Activated CD8-positive, alpha-beta memory T cell treated with anti-CD3 and anti-CD28 coated beads for 1 hour (primary cell): ENCODE measurements at places on chromosomes 7 and 10.

DNA sequence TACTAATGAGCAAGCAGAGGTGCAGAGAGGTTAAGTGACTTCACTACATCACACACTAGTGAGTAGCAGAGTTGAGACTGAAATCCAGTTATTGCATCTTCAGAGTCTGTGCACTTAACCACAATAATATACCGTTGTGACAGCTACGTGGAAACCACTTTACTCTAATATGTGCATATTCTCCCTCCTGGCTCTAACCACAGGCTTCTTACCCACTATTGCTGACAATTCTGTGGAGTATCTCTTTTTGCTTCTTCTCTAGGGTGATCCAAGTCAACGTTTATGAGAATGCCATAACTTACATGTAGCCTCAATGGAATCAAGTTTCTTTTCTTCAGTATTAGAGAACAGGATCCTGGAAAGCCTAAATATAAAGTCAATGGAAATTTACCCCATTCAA lies 64.2 kb upstream of the MEOX2 start:
- no peak for DNase-seq

- no peak for DNase-seq
Observed at GRCh38 chr7:20348125-20348807, 17.6 kb downstream of the ITGB8 start.

- DNase-seq, result no peak
Observed at GRCh38 chr7:11753433-11753832, 78.6 kb downstream of the THSD7A start.

GRCh38 chr7:106153891-106154449 lies 41.9 kb upstream of the SYPL1 start:
- peak; percentile 42 for DNase-seq

GRCh38 chr10:86658261-86658741 lies 4.0 kb downstream of the OPN4 start:
- DNase-seq, result no peak

DNA sequence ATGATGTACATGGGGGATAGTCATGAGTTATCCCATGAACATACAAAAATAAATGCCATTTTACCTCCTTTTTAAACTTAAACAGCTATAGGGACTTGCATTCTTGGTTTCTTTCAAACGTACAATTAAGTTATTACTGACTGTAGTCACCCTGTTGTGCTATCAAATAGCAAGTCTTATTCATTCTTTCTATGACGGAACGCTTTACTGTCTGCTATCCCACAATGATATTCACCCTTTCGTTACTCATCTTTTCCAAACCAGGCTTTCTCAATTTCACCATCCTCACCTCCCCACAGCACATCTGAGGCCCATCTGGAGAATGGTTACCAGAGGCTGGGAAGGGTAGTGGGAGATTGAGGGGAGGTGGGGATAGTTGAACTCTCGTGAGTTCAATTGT lies 218.8 kb downstream of the PHF14 start:
- DNase-seq, result no peak

GRCh38 chr10:34169131-34169530 lies 646.0 kb downstream of the PARD3 start:
- no peak for DNase-seq

DNA sequence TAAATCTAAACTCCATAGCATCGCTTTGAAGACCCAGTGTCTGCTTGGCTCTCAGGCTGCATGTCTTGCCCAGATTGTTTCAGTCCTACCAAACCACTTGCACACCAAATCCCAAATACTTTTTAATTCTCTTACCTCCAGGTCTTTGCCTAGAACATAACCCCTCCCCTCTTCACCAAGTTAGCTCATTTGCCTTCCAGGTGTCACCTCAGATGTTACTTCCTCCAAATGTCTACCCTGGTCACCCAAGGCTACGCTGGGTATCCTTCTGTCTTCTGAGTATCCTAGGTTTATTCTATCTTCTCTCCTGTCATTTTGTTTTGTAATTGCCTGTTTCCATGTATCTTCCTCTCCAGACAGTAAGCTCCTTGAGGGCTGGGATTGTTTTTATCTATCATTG lies 11.1 kb downstream of the SLC25A28 start:
- DNase-seq, result no peak

GRCh38 chr7:116532102-116532688 lies 7.4 kb downstream of the CAV1 start:
- no peak for DNase-seq

DNA sequence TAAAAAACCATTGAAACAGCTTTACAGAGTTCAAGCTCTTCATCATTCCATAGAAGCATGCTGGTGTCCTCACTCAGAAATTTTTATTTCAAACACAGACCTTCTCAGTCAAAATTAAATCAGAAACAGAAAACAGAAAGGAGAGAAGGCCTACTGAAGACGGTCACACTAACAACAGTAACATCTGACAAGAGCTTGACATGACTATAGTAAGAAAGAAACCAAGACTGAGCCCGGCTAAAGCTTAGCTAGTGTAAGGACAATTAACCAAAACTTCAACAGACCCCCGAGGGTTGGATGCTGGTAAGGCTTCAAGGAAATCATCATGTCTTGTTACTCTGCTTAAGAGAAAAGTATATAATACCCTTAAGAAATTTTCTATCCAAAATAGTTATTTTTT lies 38.6 kb downstream of the MTPN start:
- DNase-seq, result no peak

DNA sequence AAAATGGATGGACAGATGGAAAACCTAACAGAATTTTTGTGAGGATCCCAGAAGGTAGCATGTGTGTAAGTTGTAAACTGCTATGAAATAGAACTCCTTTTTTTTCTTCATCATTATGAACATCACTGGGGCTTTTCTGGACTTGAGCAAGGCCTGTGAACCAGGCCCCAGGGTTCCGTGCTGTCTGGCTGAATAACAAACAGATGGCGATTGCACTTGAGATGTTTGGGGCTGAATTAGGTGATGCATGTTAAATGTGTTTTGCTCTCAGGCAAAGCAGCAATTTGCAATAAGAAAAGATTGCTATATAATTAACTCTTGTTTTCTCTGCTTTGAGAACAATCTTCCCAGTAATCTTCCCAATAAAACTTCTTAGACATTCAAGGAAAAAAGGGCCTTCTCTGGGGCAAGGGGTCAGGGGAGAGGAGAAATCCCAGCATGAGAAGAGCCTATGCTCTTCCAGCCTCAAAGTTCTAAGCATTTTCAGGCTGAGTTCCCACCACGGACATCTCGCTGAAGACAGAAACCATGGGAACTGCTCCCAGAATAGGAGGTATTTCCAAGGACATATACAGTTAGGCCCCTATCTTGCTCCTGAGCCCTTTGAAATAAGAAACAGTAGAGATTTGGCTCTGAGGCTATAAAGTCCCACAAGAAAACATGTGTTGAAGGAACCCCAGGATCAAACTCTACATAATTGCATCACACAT lies 98.7 kb downstream of the ITIH5 start:
- no peak for DNase-seq

DNA sequence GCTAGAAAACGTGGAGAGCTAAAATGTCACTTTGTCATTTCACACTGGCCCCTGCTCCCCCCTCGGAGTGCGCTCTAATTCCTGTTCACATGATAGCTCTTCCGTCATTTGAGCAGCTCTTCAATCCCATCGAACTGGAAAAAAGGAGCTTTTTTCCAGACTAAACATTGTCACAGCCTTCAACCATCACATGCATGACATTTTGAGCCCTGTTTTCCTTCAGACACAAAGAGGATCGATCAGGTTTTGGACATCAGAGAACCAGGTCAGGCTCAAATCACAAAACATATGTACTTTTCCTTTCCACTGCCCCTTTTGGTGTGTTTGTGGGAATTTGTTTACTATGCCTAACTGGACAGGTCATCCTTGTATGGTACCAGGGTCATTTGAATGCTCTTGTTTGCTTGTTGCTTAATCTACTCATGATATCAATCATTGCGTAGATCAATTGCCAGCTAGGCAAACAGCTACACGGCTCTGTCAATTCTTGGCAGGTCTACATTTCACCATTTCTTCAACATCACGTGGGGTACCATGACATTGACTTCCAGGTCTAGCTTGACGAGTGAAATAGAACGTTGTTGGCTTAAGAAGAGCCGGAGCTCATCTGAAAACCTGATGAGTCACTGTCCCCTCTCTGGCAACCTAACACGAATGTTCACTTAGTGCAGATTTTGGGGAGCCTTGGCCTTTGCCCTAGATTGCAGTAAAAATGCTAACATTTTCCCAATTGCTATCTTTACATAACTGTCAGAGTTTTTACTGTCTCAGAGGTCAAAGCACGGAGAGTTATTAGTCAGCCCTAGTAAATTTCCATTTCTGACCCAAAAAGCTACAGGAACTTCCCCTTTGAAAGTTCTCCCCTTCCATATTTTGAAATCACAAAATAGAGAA lies 87.3 kb downstream of the LYZL2 start:
- DNase-seq, result no peak

DNA sequence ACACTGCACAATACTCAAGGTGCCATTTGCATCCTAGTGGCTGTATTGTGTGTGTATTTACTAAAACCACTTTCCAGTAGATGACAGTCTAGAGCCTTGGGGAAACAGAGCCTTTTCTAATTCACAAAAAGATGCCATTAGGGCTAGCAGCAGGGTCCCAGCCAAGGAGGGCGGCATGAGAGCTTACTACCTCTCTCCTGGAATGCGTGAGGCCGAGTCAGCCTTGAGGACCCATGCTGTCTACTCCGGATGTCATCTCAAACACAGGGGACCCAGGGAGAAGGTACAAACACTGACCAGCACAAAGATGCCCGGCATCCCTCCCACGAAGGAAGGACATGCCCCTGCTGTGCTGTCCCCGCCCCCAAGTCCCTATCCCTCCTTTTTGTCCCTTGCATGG lies 65.5 kb downstream of the CYCS start:
- no peak for DNase-seq

- no peak for DNase-seq
Observed at GRCh38 chr7:128459394-128459878, 3.8 kb downstream of the HILPDA start.

GRCh38 chr7:38393874-38394273 lies 120.4 kb upstream of the TARP start:
- no peak for DNase-seq
